Right renal pelvis (tissue), 4 donors: ENCODE measurements at places on chromosomes 7 and 10. TPM values are rescaled to one million over a fixed set of nuclear protein-coding genes. Genes with fewer than 3 reads are reported as not detected.

OR2A42 gene
- polyA plus RNA-seq: 2.1 TPM

CHST15 gene
- 17.1 TPM for polyA plus RNA-seq

BRAF gene
- 25.7 TPM for polyA plus RNA-seq

GARIN1A gene
- polyA plus RNA-seq: 1.3 TPM

- DNase-seq: no peak
Observed at GRCh38 chr7:129443612-129444011, 9.4 kb downstream of the STRIP2 start.

- DNase-seq: no peak
Observed at GRCh38 chr7:126569402-126569801, 683.3 kb downstream of the GRM8 start.

DNA sequence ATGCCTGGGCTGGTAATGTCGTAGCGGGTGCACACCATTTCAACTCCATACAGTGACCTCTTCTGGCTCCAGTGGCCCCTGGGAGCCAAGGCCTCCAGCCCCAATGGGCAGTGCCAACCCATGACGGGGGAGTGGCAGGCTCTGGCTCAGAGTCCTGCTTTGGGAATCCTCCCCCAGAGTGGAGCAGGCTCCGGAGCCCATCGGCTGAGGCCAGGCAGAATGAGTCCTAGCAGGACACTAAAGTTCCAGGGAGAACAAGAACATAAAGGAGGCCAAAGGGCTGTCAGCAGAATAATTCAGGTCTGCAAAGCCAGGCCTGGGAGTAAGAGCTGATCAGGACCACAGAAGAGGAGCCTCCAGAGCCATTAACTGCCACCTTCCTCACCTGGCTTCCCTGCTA lies 33.3 kb downstream of the LBX1 start:
- no peak for DNase-seq

GRCh38 chr7:158809596-158809995 lies 19.7 kb downstream of the ESYT2 start:
- DNase-seq: no peak

POU6F2 gene
- polyA plus RNA-seq: 0.10 TPM

DNA sequence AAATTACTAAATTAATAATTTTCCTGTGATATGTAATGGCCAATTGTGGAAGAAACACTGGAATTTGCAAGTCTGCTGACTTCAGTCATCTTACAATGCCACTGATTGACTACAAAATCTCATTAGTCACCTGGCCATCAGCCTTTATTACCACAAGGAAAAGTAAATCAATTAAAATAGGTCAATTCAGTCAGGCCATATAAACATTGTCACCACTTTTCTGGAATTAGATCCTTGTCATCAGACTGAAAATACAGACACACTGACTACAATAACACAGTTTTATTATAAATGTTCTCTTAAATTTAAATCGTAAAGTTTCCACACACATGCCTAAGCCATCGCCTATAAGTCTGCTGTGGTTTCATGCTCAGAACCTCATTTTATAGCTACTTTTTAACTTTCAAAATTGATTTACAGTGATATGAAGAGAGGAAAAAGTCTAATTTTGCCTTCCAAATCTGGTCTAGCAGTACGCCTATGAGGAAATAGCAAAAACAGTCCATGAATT lies 54.2 kb downstream of the RTKN2 start:
- no peak for DNase-seq

LIPJ gene
- polyA plus RNA-seq: 0.06 TPM

DNA sequence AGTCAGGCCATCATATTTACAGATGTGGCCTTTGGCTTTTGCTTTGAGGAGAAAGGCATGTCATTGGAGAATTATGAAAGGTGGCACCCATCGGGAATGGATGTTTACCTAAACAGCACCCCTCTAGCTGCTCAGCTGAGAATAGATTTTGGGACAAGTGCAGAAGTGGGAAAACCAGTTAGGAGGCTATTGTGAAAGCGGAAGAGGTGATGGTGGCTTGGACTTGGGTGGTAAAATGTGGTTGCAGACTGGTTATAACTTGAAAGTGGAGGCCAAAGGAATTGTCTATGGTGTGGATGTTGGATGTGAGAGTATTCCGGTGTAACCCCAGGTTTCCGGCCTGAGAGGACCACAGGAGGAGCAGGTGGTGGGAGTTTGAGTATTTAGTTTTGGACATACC lies 5.2 kb upstream of the SLC12A9 start:
- no peak for DNase-seq

DNA sequence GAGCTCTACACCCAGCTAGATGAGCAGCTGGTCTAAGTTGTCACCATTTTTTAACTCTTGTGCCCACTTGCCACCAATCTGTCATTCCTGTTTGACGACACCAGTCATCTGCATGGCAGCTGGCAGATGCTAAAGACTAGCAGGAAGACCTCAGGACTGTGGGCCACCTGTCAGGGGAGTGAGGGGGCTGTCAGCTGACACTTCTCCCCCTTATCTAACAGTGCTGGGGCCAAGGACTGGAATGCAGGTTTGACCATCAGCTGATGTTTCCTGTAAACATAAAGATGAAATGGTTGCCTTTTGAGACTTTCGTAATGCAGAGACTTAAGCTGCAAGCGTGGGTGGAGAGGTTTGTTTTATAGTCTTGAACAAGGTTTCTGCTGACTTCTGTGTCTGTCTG lies 93.5 kb downstream of the WNT2 start:
- DNase-seq: no peak

DNA sequence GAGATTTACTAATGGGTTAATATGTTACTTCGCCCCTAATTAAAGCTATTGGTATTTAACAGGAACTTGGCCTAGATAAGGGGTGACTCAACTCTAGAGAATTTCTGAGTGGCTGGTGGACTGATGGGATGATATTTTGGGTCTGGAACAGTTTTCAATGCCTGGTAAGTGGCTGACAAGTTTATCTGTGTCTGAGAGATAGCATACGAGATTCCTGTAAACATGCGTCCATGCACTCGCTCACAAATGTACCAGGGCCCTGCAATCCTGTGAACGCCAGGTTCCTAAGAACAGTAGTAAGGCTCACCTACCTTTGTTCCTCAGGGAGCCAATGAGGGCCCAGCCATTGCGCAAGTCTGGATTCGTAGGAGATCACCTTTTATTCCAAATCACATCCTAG lies 683.8 kb upstream of the ANKRD30A start:
- no peak for DNase-seq

- DNase-seq: no peak
Observed at GRCh38 chr10:128892005-128892404, 575.0 kb upstream of the MGMT start.

- no peak for DNase-seq
Observed at GRCh38 chr7:49295146-49295545, 370.8 kb downstream of the CDC14C start.

GRCh38 chr10:28020080-28020860 lies 21.4 kb upstream of the ODAD2 start:
- DNase-seq: no peak

DNA sequence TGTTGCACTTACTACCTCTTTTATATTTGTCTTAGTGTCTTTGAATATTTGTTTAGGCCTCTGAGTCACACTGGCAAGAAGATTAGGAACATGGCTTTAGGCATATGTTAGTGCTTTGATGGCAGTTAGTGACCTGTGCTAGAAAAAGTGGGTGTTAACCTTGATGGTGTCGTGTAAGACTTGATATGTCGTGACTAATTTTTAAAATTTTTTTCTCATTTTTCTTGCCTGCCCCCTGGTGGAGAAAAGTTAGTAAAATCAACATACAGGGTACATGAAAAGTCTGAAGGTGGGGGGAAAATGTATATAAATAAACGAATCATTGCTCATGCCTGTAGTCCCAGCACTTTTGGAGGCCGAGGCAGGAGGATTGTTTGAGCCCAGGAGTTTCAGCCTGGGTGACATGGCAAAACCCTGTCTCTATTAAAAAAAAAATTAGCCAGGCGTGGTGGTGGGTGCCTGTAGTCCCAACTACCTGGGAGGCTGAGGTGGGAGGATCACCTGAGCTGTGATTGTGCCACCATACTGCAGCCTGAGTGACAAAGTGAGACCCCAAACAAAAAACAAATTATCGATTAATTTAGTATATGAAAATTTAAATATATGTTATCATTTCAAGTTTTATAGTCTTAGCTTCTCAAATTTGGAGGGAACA lies 44.6 kb downstream of the TAX1BP1 start:
- peak; percentile 7 for DNase-seq

ZNF727 gene
- polyA plus RNA-seq: not detected

DNA sequence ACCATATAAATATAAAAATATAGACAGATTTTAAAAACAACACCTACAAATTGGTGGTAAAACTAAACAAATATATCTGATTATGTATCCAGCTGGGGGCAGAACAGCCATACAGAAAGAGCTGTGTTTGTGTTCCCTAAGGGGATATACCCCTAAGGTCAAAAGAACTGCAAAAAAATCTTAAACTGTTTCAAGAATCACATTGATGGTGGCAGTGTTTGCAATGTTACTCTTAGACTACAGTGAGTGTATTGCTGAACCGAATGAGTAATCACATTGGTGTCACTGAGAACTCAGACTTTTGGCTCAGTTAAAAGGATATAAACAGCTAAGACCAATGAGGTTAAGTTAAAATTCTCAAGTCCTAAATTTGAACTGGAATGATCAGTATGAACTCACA lies 27.1 kb upstream of the PTPRN2 start:
- DNase-seq: no peak

GRCh38 chr7:150910996-150911422 lies 58.7 kb downstream of the AOC1 start:
- no peak for DNase-seq

GRCh38 chr7:100612730-100613390 lies 520 bp downstream of the MOSPD3 start:
- no peak for DNase-seq

GALNT17 gene
- polyA plus RNA-seq: 6.0 TPM

- DNase-seq: no peak
Observed at GRCh38 chr10:32979041-32979440, 21.0 kb upstream of the ITGB1 start.

- DNase-seq: no peak
Observed at GRCh38 chr7:138352570-138353461, 107.2 kb upstream of the TRIM24 start.

ODAD2 gene
- polyA plus RNA-seq: 1.8 TPM

GPER1 gene
- 8.1 TPM for polyA plus RNA-seq
